NCI-H2107 (cell line): ENCODE measurements at places on chromosomes 7 and 10.
A peak's percentile ranks its signal among the peaks of the same experiment; 100 is the strongest.

DNA sequence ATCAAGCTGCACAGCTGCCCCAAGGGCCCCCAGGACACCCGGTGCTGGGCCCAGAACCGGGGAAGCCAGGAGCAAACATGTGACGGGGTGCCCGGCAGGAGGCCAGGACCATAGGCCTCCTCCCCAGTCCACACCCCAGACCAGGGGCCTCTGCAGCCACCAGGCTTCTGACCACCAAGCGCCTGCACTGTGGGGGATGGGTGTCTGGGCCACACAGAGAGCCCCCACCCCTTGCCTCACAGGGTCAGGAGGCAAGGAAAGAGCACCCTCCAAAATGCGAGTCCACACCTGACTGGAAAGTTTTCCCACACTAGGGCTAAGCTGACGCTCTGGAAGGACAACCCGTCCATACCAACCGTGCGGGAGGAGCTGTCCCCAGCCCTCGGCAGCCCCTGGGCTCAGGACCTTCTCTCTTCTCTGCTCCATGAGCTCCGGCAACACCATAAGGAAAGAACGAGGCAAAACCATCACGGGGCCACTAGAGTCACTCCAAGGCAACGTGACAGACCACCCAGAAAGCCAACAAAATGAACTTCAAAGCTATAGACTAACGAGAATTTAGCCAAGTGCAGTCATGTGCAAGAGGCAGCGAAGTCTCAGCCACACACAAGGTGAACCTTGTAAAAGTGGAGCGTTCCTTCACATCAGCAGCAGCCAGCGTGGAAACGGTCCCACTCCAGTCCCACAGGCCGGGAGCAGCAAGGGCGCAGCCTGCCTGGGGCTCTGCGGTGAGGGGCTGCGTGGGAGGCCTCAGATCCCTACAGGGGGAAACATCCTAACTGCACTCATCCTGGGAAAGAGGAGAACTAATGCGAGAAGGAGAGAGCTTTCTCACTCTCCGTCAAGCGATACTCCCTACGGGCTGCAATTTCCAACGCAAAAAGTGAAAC is 5.1 kb downstream of the STK32C start:
- DNase-seq, result no peak

DNA sequence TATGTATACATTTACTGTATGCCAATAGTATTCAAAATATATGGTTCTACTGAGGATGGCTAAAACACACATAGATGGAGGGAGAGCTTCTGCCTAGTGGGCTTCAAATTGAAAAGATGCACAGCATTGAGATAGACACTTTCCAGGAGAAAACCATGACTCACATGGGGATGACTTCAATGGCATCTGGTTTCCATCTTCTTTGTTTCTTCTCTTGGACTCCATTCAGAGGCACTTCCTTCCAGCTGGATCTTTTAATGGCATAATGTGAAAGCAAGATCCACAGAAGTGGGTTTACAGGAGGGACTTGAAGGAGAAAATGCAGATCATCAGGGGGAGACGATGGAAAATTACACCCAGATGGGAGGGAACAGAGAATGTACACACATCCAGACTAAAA is 84.9 kb downstream of the ZNF365 start:
- DNase-seq, result no peak

DNA sequence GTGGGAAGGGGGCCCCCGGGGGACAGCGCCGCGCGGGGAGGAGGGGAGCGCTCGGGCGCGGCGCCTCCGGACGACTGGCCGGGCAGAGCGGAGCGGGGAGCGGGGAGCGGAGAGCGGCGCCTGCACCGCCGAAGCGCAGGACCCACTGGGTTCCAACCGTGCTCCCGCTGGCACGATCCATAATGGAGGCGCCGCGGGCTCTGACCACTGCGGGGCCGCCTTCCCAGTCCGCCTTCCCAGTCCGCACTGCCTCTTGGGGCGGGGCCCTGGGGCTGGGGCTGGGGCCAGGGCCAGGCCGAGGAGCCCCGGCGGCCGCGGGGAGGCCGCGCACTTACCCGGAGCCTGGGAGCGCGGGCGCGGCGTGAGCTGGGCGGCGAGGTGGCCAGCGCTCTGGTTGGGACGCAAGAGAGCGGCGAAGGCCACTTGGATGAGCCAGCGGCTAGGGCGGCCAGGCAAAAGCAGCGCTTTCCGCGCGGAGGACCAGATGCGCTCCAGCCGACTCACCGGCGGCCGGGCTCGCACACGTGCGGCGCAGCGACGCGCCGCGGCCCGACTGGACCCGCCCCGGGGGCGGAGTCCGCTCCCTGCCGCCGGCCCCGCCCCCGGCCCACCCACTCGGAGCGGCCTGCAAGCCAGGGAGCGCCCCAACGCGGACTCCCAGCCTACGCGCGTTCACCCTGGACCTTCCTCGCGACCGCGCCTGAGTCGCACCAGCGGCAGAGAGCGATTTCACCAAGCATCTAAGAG is at the start of gene PUS7:
Gene PUS7, minus strand, starts transcription at position 555 of the 747 bp plus-strand sequence. CDS start 13,759 bp downstream, outside the sequence.
- DNase-seq, result peak; percentile 92

DNA sequence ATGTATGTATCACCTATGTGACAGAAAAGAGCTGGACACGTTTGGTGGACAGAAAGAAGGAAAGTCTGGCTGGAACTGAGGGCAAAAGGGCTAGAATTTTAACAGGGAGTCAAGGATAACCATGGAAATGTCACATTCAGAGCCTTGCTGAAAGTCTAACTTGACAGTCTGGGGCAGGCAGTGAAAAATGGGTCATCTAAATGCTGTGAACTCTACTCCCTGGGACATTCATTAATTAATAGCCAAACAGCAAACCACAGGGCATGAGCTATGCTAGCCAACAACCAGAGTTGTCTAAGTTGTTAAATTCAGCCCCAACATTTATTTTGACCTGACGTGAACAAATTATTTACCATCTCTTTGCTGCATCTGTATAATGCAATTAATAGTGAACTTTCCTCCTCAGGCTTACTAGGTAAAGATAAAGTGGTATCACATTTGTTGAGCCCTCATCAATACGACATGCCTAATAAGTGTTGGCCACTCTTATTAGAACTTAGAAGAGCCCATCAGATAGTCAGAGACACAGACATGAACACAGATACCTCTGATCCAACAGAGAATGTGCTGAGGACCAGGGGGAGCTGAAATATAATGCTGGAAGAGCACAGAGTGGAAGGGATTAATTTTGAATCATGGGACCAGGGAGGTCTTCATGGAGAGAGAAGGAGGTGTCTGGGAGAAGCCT is 109.9 kb downstream of the SORCS1 start:
- no peak for DNase-seq

- DNase-seq, result no peak
Observed at GRCh38 chr10:70223728-70224127, 9.5 kb downstream of the PPA1 start.

DNA sequence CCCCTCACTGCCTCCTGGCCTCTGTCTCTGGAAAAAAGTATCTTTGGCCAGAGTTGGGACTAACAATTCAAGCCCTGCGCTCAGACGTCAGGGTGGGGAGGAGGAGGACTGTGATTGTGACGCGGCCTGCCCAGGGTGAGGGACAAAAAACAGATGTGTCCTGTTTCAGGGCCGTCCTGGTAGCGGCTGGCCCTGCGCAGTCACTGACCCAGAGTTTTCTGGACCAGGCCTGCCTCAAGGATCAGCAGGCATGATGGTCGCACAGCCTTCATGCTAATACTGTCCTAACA is 110.1 kb downstream of the CYTH3 start:
- DNase-seq, result no peak

DNA sequence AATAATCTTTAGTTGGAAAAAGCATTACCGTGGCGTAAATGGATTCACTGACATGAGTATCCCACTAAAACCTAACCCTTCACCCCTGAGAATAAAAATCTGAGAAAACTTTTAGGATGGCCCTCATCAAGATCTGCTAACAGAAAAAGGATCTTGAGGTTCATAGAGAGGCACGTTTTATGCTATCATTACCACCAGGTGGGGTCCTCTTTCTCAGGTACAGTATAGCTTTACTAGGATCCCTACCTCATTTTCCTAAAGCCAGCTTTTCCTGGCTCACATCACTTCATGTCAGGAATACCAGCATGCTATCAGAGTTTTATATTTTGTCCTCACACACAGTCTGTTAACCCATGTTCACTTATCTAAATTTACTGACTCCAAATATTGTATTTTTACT is 173.7 kb downstream of the POM121L12 start:
- DNase-seq, result no peak

DNA sequence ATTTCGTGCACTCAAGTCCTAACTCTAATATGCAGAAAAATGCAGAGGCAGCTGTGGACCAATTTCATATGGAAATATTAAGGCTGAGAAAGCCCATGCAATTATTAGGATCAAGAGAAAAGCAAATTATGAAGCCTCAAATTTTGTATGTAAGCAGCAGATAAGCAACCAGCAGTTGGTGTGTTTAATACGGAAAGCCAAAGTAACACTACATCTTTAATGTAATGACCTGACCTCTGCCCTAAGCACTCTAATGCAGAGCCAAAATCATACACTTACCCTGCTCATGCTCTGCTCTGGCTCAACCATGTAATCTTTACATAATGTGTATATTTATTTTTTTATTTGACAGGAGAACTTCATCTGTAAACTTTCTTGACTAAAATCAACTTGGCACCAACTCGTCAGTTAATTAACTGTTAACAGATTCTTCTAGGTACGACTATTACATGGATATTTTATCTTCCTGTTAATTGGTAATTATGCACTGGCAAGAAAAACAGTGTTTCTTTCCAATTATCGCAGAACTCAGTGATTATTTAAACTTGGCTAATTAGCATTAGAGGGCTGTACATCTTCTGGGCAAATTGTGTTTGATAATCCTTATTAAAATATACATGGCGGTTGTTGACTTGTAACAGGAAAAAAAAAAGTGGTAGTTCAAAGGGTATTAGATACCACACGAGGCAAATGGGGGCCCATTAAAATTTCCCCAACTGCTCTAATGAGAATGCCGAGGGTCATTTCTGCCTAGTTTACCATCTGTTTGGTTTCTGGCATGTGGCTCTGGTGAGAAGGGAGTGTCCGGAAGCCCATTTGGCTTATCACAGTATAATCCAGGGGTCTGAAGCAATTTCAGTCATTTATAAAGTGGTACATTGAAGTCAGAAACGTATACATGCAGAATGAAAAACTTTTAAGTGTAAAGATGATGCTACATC is 94.5 kb downstream of the RELN start:
- DNase-seq, result no peak

- no peak for DNase-seq
Observed at GRCh38 chr10:98224996-98225395, 43.0 kb downstream of the LOXL4 start.

GRCh38 chr7:77383333-77383740 is 32.8 kb downstream of the GSAP start:
- DNase-seq, result no peak

GRCh38 chr10:62811159-62811875 is 4.8 kb downstream of the EGR2 start:
- no peak for DNase-seq

- no peak for DNase-seq
Observed at GRCh38 chr10:75123088-75123682, 11.7 kb downstream of the SAMD8 start.

- peak; percentile 89 for DNase-seq
Observed at GRCh38 chr7:4931943-4932342, 27.0 kb downstream of the MMD2 start.

DNA sequence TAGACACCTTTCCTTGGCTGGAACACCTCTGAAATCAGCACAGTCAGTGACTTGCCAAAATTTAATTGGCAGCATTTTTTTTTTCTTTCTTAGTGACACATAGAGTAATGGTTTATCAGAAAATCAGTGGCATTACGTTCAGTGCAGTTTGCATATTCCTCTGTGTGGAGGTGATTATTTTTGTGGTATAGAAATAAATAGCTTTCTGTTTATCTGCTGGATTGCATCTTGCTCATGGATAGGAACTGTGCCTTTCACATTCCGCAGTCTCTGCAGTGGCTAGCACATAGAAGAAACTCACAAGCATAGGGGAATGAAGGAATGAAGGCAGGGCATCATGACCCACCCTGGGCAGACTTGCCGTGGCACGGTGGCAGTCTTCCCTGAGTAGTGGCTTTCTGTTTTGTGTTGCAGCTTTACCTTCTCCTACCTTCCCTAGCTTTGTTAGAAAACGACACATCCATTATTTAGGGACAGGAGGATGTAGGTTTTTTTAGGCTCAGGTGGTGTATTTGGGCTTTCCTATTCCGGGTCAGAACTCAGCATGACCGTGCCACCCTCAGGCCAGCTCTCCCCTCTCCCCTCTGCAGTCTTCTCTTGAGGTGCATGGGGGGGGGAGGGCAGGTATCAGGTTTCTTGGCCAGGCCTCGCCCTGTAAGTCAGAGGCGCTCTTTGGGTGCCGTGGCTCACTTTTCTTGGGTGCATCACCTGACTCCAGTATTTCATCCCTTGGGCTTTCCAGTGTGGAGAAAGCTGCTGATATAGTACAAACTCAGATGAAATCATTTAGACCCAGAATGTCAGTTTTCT is 112.5 kb upstream of the GJD4 start:
- DNase-seq, result no peak

DNA sequence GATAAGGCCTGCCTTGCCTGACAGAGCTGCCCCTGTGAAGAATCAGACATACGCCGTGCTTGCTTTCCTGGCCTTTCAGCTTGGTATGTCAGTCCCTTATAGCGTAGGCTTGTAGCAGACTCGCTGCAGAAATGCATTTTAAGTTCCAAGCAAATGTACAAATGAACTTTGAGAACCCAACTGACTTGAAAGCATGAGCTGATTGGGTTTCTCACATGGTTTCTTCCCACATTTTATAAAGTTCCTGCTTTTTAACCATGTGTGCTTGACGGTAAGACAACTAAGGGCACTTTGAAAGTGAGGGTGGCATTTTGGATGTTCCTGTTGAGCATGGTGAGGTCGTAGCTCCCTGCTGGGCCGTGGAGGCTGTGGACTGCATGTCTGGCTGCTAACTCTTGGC is 62.6 kb downstream of the CCNY start:
- no peak for DNase-seq

DNA sequence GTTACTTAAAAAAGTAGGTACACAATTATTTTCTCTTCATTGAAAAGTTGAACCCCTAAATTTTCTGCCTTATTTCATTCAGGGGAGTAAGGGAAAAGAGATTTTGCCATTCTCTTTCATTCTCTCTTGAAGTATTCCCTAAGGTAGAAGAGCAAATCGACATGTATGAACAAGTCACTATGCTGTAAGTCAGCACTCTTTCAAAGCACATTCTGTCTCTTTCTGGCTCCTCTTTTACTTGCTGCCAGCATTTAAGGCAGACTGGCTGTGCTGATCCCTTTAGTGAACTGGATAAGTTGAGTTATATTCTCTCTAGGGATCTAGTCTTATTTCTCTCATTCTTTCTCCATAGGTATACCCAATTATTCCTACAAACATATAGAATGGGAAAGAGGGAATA is 222.3 kb upstream of the ZWINT start:
- DNase-seq, result no peak

- no peak for DNase-seq
Observed at GRCh38 chr7:148623586-148624282, 33.2 kb downstream of the C7orf33 start.

- no peak for DNase-seq
Observed at GRCh38 chr7:145263886-145264285, 428.0 kb upstream of the TPK1 start.

GRCh38 chr10:93261961-93262610 is 188.4 kb downstream of the CYP26A1 start:
- no peak for DNase-seq

GRCh38 chr10:70191972-70192305 is 21.6 kb upstream of the SAR1A start:
- DNase-seq, result no peak

GRCh38 chr7:46256870-46257661 is 336.0 kb upstream of the IGFBP3 start:
- DNase-seq, result no peak
